Hematopoietic multipotent progenitor cell treated with erythropoietin and hydrocortisone succinate and interleukin-3 and kit ligand, for 4 days (in vitro differentiated cells): ENCODE measurements at places on chromosomes 4 and X.

DNA sequence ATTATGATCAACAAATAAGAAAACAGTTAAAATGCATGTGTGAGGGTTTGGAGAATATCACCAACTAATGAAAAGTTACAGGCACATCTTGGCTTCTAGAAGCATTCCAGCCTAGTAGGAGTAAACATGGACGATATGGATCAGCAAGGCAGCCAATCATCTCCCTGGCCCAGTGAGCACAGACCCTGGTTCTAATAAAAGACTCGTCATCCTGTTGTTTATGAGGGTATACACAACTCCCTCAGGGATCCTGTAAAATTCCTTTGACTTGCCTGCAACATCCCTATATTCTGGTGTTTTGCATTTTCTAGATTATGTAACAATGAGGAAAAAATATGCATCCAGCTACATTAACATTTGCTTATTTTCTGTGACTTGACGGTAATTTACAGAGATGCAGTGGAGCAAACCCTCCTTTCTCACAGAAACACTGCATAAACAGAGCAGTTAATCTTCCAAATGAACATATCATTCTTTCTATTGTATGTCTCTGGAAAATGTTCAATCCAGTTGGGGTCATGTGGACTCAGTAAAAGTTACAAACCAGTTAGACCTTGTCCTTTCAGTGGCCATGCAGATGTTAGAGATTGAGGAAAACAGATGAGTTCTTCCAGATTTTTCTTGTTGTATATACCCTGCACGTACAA, 88.9 kb upstream of the NDP start:
- no peak for DNase-seq

DNA sequence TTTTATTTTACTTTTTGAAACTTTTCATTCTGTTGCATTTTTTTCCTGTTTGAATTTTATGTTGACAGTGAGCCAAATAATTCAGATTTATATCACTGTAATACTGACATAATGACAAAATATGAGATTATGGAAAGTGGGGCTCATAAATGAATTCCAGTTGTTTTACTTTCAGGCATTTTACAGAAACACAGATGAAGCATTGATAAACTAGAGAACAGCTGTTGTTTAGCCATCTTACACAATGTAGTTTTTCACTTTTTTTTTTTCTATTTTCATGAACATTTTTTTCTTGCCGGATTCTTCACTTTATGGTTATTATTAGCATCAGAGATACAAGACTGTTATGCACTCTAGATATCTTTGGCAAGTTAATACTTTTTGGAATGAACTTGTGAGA, 91.7 kb upstream of the PAQR3 start:
- DNase-seq = no peak

DNA sequence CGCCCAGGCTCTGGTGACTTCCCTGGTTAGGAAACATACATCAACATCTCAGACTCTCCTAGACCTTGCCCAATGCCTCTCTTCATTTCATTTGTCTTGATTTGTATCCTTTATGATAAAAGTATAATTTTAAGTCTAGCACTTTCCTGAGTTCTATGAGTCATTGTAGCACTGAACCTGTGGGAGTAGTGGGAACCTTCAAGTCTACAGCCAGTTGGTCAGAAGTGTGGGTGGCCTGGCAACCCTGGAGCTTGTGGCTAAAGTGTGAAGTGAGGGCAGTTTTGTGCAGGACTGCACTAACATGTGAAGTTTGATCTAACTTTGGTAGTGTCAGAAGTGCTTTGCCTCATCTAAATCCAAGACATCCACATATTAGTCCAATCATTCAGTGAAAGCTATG, 259.3 kb upstream of the IGFBP7 start:
- no peak for DNase-seq

GRCh38 chrX:119753639-119754257, 4.6 kb upstream of the SOWAHD start:
- peak; percentile 80 for DNase-seq

DNA sequence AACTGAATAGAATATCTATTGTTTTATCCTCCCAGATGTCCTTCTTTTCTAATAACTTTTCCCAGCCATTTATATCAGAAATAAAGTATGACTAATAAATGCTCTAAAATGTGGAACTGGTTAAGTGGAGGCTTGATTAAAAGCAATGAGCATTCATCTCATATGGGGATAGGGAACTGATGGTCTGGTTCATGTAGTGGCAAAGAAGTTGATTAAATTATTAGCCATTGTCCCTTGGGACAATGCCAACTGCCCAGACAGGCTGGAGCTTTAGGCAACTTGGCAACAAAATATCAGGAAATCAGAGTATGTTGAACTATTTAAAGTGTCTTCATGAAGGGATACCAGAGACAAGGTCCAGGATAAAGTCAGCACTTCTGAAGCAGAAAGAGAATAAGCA, 24.2 kb downstream of the TRO start:
- DNase-seq = no peak

GRCh38 chrX:11739776-11740175, 18.3 kb upstream of the MSL3 start:
- no peak for DNase-seq

GRCh38 chr4:184032091-184032490, 127.0 kb downstream of the STOX2 start:
- DNase-seq = no peak

DNA sequence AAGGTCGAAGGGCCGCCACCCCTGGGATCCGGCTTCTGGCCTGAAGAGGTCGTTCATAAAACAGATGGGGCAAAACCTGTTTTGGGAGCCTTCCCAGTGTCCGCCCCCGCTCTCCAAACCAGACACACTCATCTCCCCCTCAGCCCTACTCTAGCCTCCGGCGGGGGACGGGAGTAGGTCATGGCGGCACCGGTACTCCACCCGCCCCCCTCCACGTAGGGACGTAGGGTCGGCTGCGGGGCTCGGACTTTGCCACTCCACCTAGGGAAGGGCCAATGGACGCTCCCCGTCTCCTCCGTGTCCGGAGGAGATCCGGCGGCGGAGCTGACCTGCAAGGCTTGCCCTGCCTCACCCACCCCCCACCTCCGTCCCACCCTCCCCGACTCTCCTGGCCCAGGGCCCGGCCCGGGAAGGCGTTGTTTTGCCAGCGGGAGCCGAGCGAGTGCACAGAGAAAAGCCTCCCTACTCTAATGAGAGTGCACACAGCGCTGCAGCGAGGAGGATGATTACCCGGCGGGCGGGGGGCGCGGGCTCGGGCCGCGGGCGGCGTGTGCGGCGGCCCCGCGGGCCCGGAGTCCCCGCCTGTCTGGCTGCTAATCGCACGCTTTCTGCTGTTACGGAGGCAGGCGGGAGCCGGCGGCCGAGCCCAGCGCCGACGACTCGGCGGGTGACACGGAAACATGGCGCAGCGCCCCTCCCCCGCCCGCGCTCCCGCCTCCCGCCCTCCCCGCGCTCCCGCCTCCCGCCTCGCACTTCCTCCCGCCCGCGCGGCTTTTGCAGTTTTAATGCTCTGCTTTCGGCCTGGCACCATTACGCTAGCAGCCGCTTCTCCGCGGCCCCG, 8.3 kb upstream of the BCOR start:
- DNase-seq = peak; percentile 84

- DNase-seq = no peak
These were observed 483.8 kb downstream of the AFF2 start for GRCh38 chrX:148984238-148984637.

DNA sequence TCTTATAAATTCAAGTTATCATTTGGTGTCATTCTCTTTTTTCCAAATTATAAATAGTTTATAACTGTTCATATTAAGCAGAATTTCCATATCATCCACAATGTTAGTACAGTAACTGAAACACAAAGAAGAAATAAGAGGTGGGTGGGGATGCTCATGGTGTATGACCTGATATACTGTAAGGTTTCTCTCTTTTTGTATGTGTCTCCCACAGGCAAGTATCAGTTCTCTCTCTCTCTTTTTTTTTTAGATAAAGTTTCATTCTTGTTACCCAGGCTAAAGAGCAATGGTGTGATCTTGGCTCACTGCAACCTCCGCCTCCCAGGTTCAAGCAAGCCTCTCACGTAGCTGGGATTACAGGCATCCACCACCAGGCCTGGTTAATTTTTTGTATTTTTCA, 43.7 kb upstream of the UGT2A3 start:
- no peak for DNase-seq

DNA sequence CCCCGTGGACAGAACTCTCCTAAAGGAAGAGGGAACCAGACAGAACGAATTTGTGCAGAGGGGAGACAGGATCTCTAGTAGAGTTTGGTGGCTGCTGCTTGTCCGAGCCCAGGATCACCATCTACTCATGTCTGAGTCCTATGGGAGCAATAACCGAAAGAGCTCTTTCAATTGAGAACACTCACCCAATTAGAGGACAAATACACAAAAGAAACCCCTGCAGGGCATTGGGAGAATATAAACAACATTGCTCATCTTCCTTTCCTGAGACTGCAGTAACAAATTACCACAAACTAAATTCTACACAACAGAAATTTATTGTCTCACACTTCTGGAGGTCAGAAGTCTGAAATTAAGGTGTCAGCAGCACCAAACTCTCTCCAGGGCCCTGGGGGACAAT, 65.6 kb downstream of the SPINK2 start:
- no peak for DNase-seq

- DNase-seq = no peak
These were observed 9.5 kb upstream of the BEX1 start for GRCh38 chrX:103073467-103073866.

DNA sequence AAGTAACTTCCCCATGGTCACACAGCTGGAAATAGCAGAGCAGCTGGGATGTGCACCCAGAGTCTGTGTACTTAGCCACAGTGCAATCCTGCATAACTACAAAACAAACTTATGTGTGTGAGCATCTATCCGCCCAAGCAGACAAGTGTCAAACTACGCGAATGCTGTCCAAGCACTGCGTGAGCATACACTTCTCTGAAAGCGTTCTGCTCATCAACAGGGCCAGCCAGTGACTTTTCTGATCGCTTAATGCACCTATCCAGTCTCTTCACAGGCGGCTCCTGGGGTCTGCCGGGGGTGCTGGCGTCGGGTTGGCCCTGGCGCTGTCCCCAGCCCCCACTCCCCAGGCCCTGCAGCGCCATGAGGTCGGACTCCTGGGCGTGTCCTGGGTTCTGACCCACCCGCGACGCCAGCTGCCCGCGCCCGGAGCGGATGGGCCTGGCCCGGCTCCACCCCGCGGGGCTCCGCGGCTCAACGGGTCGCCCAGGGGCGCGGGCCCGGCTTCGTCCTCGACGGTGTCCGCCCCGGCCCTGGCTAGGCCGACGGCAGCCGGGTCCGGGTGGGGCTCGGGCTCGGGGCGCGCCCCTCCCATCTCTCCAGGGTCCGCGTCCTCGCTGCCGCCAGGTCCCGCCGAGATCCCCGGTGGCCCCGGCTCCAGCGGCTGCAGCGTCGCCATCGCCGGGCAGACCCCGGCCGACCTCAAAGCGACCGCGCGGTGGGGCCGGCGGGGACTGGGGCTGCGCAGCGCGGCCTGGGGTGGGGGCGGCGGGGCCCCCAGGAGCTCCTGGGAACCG, 1.3 kb upstream of the ZNF141 start:
- DNase-seq = peak; percentile 12

DNA sequence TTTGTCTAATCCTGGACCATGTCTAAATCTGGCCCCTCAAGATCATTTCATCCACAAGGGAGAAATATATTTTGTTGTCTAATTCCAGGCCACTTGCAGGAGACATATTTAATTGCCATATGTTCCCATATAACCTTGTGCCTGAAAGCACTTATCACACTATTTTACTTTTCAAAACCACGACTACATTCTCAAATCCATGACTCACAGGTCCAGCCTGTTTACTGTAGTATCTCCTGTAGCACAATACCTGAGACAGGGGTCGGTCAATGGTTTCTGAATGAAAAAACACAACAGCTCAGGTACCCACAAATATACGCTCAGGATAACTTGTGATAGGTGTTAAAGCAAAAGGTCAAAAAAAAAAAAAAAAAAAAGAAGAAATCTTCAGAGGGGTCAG, 60.9 kb downstream of the SEC24D start:
- no peak for DNase-seq

GRCh38 chr4:26899991-26900390, 39.4 kb downstream of the STIM2 start:
- peak; percentile 64 for DNase-seq

GRCh38 chr4:83151651-83152050, 37.1 kb upstream of the PLAC8 start:
- DNase-seq = no peak

GRCh38 chr4:119872371-119873016, 194.2 kb downstream of the MAD2L1 start:
- no peak for DNase-seq

DNA sequence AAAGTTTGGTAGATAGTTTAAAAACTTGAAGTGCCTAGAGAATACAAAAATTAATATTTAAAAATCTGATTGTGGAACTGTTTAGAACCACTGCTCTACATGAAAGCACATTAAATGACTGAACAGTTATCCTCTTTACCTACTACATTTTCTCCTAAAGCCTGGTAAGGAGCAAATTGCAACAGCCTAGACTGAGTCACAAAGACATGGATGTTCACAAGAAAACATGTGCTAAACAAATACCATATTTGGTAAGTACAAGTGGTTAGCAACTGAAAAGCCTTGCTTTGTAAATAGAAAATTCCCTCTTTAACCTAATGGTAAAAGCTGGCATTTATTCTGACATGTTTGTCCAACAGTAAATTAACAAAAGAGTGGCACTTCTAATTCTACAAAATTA, 203.1 kb downstream of the FBXO8 start:
- DNase-seq = no peak

- no peak for DNase-seq
These were observed 885.8 kb downstream of the SH3BGRL start for GRCh38 chrX:82087699-82088098.

GRCh38 chrX:26050099-26050498, 88.0 kb upstream of the MAGEB18 start:
- no peak for DNase-seq

- DNase-seq = peak; percentile 60
These were observed 187.4 kb upstream of the TEX13C start for GRCh38 chrX:125132274-125132673.

DNA sequence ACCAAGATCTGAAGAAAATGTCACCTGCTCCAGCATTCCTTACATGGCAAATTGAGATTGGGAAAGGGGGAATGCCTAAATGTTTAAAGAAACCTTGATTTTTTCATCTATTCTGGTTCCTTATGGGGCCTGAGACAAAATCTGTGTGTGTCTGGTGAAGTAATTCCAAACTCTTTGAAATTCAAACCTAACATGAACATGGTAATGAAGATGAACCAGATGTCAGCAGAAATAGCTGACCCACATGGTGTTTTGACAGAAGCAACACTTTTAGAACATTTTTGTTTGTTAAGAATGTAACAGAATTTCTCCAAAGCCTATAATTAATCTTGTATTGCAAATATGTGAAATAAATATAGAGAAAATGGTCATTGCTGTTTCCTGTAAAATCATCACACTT, 133.0 kb downstream of the PARM1 start:
- no peak for DNase-seq

DNA sequence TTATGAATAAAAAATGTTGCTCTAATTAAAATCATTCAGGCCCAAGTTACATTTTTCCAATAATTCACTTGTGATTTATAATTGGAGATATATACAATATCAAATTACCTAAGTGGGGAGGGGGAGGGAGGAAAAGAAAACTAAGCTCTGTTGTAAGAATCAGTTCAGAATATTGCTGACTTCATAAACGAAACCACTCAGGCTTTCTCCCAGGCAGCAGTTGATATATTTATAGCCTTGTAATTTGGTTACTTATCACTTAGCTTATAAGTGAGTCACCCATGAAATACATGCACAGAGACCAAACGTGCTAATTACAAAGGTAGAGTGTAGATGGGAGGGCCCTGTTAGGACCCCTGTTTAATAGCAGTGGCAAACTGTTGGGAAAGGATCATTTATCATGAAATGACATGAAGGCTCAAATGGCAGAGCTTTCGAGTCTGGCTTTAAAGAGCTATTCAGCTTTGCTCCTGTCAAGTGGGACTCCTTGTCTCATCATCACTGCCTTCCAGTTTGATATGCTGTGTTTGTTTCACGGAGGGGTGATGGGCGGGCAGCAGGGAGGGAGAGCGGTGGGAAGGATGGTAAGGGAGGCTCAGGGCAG, 105.6 kb upstream of the PGRMC2 start:
- DNase-seq = peak; percentile 42
